Ovary (tissue), 10 donors: ENCODE measurements at places on chromosomes 16 and 17. TPM values are rescaled to one million over a fixed set of nuclear protein-coding genes. Genes with fewer than 3 reads are reported as not detected.

Gene ABCA5
- total RNA-seq, result 29.0 TPM

DNA sequence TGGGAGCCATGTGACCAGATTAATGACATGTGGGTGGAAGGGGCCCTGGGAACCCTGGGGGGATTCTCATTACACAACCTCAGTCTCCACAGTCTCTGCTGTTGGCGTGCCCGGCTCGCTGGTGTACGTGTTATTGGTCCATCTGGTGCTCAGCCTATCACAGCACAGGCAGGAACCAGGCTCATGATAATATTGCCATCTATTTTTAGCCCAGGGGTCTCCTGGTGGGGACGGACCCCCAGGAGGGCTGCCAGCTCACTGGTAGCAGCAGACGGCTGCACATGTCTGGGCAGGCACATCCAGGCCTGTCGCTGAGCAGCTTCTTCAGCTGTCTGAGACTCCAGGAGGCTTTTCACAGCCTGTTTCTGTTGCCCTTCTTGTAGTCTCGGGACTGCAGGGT is 123.8 kb downstream of the RAB11FIP4 start:
- DNase-seq, result no peak

DNA sequence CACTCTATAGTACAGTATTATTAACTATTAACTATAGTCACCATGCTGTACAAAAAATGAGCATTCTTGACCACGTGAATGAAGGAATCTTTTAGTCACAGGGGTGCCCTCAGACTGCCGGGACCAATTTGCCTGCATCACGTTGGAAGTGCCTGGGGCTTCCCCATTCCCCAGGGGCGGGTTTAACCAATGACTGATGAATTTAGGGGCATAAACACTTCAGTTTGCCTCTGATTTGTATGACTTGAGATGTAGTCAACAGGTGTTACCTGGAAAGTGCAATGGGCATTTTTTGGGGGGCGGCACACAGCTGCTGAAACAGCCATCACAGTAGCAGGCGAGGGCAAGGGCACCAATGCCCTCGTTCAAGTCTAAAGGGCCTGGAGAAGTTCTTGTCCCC is 8.7 kb upstream of the PYY start:
- DNase-seq, result no peak

Gene C17orf100
- total RNA-seq, result 1.9 TPM

DNA sequence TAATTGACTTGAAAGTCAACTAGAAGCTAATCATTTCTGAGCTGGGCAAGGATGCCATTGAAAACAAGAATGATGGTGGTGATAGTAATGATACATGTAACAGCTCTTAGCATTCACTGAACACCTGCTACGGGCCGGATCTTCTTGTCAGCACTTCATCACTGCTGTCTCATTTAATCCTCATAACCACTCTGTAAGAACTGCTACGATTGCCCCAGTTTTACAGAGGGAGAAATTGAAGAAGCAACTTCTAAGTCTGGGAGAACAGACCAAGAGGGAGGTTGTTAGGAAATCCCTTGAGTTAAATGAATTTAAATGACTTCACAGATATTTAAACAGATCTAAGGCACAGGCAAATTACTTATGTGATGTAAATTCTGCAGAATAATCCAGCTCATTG is 7.0 kb upstream of the GAN start:
- no peak for DNase-seq

GRCh38 chr16:12449795-12450194 is 353.9 kb downstream of the CPPED1 start:
- DNase-seq, result no peak

Gene ALOX12
- total RNA-seq, result not detected

Gene PITPNM3
- total RNA-seq, result 68.7 TPM

Gene MED1
- total RNA-seq, result 16.0 TPM

DNA sequence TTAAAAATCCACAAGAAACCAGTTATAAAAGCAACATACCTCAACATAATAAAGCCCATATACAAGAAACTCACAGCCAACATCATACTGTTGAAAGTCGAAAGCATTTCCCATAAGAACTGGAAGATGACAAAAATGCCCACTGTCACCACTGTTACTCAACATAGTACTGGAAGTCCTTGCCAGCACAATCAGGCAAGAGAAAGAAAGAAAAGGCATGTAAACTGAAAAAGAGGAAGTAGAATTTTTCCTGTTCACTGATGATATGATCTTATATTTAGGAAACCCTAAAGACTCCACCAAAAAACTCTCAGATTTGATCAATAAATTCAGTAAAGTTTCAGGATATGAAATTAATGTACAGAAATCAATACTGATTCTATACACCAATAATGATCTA is 45.1 kb downstream of the AHSP start:
- no peak for DNase-seq

Gene CES1
- total RNA-seq, result 39.3 TPM

DNA sequence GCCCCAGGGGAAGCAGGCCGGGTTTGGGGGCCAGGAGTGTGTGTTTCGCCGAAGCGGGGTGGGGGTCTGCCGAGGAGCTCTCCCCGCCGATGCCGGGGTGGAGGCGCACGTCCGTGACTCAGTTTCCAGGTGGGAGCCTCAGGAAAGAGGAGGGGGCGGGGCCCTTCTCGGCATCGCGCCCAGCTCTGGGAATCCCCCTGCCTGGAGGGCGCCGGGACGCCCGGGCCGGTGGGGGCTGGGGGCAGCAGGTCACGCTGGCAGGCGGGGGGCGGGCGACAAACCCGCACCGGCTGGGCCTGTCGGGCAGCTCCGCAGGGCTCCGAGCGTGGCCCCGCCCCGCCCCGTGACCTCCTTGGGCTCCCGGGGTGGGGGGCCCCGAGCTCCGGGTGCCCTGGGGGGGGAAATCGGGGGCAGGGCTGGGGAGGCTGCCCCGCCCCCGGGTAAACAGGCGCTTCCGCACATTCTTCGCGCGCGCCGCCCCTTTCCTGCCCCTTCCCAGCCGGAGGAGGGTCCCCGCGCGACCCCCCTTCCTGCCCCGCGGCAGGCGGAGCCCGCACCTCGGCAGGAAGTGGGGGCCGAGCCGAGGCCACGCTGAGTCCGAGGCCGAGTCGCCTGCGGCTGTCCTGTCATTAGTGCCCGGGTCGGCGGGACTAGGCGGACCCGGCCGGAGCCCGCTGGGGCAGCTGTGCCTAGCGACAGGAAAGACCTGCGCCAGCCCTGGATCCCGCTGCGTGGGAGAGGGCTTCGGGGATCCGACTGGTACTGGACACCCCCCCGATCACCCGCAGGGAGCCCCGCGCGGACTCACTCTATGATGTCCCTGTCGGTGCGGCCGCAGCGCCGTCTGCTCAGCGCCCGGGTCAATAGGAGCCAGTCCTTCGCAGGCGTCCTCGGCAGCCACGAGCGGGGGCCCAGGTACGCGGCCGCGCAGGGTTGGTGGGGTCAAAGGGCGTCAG is 9.3 kb downstream of the RIPOR1 start:
- peak; percentile 71 for DNase-seq

DNA sequence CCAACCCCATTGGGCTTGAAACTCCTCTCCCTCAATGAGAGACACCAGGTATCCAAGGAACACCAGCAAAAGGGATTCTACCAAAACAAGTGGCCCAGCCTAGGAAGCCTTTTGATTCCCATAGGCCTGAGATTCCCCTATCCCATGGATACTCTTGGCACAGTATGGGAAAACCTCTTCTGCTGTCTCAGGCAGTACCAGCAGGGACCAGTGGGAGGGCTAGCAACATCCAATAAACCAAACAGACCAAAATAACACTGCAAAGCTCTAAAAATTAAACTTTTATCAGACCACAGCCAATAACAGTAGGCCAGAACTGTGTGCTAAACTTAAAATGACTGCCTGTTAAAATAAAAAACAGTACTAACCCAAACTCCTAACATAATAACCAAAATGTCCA is 153.9 kb upstream of the CES5A start:
- DNase-seq, result no peak

Gene HOXB1
- not detected for total RNA-seq

DNA sequence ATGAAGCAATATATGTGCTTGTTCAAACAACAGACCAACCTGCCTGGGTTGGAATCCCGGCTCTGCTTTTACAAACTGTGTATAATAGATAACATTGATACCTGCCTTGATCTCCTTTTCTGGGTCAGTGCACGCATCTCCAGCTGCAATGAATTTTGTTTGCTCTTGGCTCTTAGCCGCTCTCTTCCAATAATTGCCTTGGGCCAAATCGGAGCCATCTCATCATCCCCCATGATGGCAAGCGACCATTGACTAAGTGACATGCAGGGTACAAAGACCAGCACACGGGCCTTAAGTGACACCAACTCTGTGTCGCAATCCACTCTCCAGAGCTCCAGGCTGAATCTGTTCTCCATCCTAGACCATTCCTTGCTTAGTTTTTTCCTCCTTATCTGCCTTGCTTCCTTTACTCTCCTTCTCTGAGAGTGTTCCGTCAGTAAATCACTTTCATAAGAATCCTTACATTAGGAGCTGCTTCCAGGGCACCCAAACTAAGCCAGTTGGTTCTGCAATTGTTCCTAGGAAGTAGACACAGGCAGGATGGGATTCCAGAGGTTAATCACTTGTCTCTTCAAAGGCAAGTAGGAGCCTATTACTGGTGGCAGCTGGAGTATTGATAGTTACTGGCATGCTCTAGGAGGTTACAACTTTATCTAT is 134.2 kb downstream of the ABCA8 start:
- no peak for DNase-seq

Gene PRPSAP1
- total RNA-seq, result 50.4 TPM

DNA sequence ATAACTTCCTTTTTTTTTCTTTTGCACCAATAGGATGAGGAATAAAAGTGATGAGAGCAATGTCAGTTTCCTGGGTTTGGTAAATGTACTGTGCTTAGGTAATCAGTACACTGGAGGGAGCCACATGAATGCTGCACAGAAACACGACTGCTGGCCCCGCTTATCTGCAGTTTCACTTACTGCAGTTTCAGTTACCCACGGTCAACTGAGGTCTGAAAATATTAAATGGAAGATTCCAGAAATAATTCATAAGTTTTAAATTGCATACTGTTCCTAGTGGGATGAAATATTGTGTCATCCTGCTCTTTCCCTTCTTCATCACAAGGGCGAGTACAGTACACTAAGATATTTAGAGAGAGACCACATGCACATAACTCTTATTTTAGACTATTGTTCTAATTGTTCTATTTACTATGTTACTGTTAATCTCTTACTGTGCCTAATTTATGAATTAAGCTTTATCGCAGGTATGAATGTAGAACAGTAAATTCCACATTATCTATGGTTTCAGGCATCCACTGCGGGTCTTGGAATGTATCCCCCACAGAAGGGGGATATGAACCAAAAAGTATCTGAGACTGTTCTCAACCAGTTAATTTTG is 6.4 kb upstream of the LGALS3BP start:
- no peak for DNase-seq

DNA sequence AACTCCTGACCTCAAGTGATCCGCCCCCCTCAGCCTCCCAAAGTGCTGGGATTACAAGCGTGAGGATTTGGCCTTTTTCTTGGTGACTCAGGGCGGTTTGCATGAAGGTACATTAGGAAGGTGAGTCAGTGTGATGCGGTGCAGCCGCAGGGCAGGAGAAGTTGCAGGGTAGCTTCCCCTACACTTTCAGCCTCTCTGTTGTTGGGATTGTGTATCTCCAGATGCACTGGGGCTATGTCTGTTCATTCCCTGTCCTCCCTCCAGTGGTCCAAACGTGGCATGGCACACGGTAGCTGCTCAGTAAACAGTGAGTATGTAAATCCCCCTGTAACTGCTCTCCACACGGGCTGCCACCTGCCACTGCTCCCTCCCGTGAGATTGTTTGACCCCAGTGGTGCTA is 109.1 kb upstream of the CDC42EP4 start:
- DNase-seq, result no peak

GRCh38 chr16:1687427-1688316 is 9.6 kb downstream of the JPT2 start:
- DNase-seq, result no peak

Gene TBC1D26
- 0.56 TPM for total RNA-seq

DNA sequence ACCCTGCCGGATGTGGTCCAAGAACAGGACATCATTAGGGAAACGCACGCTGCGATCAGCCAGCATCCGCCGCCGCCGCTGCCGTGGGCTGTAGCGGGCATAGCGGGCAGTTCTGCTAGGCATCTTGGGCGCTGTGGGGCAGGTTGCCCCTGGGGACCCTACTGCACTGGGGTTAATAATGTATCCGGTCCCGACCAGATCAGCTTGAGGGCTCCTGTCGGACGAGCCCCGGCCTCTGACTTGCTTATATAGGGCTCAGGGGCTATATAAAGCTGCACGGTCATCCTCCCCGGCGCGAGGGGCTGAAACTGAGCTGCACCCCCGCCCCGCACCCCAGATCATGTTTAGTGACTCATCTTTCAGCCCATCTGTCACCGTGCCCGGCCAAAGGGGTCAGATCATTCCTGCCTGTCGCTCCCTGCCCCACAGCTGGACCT is at the start of gene PPP1R27:
PPP1R27 (minus strand) TSS at position 220 of the 437 bp plus-strand sequence; CDS start at position 123, 97 bp downstream.
- no peak for DNase-seq

Gene NTN1
- total RNA-seq, result 1.8 TPM

DNA sequence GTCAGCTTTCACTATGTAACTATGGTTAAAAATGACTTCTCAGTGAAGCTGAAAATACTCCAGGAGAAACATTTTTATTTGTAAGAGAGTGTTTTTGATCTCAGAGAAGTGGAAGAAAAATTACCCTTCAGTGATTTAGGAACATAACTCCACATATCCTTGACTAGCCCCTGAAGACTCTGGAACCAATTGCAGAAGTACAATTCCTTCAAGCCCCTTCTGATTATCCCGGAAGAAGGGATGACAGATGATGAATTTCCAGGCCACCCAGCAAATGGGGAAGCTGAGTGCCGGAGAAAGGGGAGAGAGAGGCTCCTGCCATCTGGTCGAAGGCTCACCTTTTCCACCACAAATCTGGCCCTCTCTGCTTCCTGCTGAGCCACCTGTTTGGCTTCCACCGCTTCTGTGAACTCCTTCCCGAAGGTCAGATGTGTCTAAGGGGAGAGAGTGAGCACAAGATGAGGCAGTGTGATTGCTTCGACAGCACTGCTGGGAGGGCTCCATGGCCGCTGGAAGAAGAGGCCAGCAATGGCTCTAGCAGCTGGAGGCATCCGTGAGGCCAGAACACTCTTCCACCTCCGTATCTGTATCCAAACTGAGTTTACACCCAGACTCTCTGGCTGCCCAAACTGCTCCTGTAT is 8.1 kb downstream of the PHB1 start:
- no peak for DNase-seq

DNA sequence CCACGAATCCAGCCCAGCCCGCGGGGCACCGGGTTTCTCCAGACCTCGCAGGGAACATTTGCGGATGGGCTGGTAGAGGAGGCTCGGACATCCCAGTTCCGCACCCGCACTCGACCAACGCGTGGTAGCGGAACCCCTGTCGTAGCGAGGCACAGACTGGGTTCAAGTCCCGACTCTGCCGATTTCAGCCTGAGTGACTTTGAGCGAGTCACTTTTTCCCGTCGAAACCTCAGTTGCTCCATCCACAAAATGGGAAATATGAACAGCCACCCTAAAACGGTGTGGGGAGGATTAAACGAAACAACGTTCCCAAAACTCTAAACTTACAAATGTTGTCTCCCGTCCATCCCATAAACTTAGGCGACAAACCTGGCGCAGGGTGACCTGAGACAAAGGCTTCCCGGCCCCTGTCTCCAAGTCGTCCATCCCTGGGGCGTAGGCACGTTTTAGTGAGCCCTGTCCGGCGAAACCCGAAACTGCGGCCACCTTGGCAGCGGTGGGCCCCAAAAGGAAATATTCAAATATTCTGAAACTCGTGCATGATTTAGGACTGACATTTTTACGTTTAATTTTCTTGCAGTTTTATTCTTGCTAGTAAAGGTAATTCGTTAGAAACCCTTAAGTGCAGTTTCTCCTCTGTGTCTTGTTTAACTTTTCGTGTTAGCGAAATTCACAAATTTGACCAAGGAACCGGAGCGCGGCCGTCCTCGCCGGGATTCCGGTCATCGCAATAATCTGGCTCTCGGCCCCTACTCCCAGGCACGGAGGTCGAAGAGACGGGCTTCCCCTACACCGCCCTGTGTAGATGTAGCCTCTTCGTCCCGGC is 1.9 kb upstream of the MLLT6 start:
- DNase-seq, result no peak
